ENCODE measurements at places on chromosomes 6 and 20. TPM values are rescaled to one million over a fixed set of nuclear protein-coding genes. Genes with fewer than 3 reads are reported as not detected.

Gene TSHZ2
- total RNA-seq = not detected

Gene ERVFRD-1
- total RNA-seq = not detected

Gene C6orf58
- total RNA-seq = not detected

Gene FERMT1
- total RNA-seq = 15.8 TPM

Gene SLC22A16
- not detected for total RNA-seq

Gene DDX43
- not detected for total RNA-seq

Gene ADGRF4
- total RNA-seq = 15.7 TPM

Gene BTNL2
- total RNA-seq = not detected

Gene C20orf202
- total RNA-seq = 0.22 TPM

Gene BEND6
- total RNA-seq = 0.70 TPM

Gene LY6G6C
- total RNA-seq = 0.23 TPM

Gene BNIP5
- not detected for total RNA-seq

Gene SEMG2
- total RNA-seq = not detected

Gene PLTP
- total RNA-seq = 1.6 TPM
